ENCODE measurements at places on chromosomes 13 and 19. TPM values are rescaled to one million over a fixed set of nuclear protein-coding genes. Genes with fewer than 3 reads are reported as not detected.

The CGB1 gene
- not detected for total RNA-seq

DNA sequence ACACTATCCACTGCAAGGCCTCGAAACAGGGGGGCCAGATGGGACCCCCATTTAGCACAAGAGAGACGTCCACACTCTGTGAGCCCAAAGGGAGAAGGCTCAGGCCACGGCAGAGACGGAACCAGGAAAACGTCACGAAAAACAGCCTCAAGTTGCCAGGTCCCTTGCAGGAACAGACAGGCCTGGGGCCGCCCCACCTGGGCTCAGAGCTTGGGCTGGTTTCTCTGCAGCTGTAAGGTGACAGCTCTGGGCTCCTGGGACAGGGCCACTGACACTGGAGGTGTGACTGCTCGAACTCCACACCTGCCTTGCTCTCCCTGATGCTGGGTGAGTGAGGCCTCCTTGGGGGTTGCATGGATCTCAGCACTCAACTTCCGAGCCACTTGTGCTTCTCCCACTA lies 3.2 kb downstream of the ZNF787 start:
- DNase-seq: no peak

DNA sequence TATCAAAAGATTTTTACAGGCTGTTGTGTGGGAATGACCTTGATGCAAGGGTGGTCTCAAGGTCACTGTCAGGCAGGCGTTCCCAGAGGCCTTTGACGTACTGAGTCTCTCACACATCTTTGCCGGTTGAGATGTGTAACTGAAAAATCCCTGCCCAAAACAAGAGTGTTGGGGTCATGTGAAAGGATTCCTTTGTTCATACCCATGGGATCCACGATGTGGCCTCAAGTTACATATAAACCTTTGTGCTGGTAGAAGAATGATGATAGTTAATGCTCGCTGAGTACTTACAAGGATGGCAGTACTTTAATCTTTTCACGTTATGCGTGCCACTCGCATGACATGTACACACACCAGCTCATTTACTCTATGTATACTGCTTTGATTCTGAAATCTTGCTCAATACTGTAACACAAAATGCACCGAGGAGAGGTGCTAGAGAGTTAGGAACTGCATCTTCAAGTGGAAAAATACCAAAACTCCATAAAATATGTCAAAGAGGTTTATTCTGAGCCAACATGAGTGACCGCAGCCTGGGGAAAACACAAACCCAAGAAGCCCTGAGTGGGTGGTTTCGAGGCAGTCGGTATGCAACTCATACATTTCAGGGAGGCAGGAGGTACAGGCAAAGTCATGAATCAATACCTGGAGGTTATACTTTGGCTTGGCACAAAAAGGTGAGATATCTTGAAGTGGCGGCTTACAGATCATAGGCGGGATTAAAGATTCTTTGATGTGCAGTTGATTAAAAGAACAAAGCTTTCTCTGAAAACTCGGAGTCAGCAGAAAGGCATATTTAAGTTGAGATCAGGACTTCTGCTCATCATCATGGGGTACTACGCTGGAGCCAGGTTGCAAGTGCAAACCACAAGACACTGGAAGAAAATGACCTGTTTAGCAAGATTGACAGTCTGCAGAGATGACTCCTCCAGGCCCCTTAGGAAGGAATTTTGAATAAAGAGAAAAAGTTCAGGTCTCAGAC lies 87.4 kb upstream of the ARHGEF7 start:
- no peak for DNase-seq

GRCh38 chr13:98626298-98626935 lies 49.5 kb upstream of the STK24 start:
- DNase-seq: no peak

The APBA3 gene
- 34.0 TPM for total RNA-seq

All from Panc1 (cell line).